NCI-H1694 (cell line): ENCODE measurements at places on chromosomes 1 and 21.

GRCh38 chr1:228902781-228903433 lies 167.6 kb downstream of the RHOU start:
- peak; percentile 96 for DNase-seq

DNA sequence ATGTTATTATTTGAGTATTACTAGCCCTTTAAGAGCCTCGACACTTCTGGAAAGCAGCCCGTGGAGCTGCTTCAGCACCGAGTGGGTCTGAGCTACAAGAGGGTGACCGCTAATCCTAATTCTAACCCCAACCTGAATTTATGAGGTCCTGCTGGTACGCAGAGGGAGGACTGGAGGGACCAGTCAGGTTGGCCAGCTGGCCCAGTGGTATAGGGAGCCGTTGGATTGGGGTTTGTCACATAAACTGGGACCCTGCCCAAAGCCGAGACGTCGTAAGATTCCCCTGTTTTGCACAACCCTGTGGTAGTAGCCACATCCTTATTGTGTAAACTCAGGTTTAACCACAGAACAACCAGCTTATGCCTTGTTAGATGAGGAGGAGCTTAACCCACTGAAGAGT lies 60.8 kb upstream of the F3 start:
- DNase-seq, result no peak

DNA sequence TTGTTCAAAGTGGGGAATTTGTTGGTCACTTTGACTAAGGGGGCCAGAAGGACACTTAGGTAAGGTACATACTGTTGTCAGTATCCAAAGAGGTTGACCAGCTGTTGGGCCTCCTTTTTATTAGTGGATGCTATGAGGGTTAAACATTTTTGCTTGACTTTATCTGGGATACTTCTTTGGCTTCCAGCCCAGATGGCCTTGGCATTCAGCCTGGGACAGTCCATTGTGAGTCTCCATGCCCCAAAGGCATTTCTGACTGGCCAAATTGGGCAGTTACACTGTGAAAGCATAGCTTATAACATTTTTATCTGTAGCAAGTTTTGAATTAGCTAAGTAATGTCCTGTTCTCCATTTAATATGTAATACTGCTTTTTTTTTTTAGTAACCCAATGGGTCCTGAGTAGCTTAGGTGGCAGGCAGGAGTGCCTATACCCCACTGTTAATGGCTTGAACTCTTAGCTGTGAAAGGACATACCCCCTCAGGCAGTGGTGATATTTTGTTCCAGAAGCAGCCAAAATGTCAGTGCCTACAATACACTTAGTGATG lies 35.4 kb upstream of the CD1D start:
- no peak for DNase-seq

DNA sequence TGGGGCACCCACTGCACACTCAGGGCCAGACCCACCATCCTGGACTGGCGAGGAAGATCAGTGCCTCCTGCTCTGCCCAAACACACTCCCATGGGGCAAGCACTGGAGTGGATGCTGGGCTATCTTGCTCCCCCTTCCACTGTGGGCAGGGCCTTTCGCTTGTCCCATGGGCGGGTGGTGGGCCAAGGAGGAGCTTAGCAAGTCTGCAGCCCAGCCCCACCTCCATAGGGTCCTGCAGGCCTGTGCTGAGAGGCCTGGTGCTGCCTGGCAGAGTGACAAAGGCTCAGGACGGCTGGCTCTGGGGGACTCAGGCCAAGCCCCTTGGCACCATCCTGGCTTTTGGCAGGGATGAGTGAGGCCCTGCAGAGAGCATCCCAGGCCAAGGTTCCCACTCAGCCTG lies 89.4 kb downstream of the PTPRU start:
- DNase-seq, result no peak

- DNase-seq, result no peak
Measured at GRCh38 chr1:185965870-185966269, 231.7 kb downstream of the HMCN1 start.

DNA sequence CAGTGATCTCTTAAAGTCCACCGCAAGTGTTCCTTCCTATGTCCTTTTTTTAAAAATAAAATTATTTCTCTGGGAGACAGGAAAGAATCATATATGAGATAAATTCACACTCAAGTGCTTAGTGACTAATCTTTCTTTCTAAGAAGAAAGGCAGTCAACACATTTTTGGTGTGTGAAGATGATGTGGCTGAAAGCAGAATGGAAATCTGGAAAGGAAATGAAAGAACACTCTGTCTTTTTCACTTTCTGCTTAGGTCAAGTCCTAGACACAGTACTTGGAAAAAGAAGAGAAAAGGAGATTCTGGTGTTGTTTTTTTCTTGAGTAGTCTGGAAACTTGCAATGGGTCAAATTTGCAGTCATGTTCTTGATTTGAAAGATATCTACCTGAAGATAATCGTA lies 45.5 kb upstream of the PRRX1 start:
- DNase-seq, result no peak

GRCh38 chr1:209342441-209343175 lies 240.9 kb upstream of the CAMK1G start:
- no peak for DNase-seq

GRCh38 chr1:72439036-72439435 lies 156.7 kb upstream of the NEGR1 start:
- DNase-seq, result no peak

DNA sequence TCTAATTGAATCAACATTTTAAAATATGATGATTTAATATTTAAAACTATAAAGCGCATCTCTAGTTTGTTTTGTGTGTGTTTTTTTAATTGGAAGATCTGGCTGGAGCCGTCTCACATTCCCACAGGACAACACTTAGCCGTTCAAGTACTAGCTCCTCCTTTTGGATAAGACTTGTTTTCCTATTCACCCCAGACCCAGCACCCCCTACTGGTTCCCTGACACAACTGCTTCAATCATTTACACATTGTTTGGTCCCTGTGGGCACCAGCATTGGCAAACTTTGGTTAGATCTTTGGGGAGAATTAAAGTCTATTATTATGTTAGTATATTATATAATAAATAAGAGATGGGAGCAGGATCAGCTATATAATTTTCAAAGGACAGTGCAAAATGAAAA lies 34.5 kb downstream of the TYW3 start:
- DNase-seq, result no peak

- DNase-seq, result no peak
Measured at GRCh38 chr1:67261680-67262079, 46.0 kb upstream of the IL12RB2 start.

DNA sequence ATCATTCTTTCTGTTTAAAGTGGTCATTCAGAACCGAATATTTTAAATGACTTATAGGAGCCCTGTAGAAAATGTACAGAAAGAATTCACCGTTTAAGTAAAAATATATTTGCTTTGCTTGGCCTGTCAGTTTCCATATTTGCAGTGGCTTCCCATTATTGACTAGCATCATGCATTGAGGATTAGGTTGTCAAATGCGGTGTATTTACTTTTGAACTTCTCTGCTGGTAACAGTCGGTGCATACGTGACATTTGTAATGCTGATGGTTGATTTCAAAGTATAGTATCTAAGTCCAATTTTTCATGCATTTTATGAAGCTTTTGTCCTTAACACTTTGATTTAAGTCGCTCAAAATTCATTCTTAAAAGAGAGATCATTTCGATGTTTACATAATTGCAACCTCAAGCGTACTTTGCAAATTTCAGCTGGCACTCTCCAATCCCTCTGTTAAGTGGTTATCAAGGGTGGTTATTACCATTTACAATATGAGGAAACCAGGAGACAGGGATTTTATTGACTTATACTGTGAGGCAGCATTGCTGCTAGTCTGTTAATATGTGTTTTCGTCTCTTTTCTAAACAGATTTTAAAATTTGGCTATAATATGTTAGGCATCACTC lies 201.6 kb downstream of the SDCCAG8 start:
- no peak for DNase-seq

DNA sequence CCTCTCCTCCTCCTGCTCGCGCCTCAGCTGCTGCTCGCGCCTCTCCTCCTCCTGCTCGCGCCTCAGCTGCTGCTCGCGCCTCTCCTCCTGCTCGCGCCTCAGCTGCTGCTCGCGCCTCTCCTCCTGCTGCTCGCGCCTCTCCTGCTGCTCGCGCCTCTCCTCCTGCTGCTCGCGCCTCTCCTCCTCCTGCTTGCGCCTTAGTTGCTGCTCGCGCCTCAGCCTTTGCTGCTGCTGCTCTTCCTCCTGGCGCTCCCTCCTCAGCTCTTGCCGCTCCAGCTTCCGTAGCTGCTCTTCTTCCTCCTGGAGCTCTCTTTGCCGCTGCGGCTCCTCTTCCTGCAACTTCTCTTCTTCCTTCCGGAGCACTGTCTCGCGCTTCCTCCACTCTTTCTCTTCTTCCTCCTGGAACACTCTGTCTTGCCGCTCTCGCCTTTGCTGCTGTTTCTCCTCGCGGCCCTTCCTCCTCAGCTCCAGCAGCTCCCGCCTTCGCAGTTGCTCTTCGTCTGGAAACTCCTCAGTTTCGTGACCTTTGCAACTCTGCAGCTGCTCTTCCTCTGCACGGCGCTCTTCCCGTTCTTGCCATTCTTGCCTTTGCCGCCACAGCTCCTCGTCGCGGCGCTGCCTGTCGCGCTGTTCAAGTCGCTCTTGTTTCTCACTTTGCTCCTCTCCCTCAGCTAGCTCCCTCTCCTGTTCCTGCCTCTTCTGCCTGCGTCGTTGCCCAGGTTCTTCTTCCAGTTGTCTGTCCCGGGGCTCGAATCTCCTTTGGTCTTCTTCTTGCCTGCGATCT lies 3.0 kb downstream of the TCHH start:
- peak; percentile 21 for DNase-seq

DNA sequence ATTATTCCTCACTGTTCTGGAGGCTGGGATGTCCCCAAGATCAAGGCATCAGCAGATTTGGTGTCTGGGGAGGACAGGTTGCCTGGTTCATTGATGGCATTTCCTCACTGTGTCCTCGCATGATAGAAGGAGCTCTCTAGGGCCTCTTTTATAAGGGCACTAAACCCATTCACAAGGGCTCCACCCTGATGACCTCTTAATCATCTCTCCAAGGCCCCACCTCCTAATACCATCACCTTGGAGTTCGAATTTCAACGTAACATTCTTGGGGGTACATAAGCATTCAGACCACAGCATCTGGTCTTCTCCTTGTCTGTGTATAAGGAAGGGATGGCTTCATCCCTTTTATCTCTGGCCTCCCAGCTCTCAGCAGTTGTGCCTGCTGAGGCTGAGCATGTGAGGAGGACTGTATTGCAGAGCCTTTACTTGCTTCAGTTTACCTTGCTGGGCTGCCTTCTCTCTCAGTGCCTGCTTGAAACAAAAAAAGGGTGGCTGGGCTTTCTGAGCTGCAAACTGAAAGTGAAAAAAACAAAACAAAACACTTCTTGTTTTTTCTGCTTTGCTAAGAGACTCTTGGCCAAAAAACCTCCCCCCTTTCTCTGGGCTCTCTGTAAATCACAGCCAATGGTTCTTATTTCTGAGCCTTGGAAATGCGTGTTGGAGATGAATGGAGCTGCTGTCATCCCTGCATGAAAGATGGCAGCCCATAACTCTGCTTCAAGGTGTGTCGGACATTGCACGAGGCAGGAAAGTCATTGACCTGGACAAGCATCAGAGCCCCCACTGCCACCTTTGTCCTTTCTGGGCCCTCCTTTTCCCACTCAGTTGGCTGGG lies 75.8 kb downstream of the RHOU start:
- DNase-seq, result no peak

DNA sequence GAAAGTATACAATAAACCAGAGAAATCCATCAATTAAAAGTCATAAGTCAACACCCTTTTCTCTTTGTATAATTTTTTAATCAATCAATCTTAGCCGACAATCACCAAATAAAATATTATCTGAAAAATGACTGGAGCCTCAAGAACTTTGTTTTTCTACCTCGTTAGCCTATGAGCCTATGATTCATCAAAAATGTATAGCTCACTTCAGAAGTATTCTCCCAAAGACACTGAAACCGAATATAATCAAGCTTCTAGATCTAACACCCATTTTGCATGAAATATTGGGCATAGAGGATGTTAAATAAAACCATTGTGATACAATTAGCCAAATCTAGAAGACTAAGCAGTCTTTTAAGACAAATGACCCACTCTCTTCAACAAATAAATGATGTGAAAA lies 17.8 kb upstream of the RSBN1 start:
- no peak for DNase-seq

DNA sequence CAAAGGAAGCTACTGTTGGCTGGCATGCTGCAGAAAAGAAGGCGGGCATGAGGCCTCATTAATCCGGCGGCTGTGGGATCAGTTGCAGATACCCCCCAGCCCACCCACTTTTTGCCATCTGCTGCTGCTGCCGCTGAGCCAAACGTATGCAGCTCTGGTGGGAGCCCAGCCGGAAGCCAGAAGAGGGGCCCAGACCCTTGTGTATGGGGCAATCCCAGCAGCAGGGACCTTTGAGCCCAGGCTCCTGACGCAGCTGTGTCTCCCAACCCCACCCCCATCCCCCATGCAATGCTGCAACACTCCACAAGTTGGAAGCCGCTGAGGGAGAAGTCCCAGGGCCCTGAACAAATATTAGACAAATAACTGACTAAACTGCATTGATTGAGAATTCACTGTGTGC lies 106.0 kb downstream of the ELAVL4 start:
- peak; percentile 86 for DNase-seq

GRCh38 chr1:86259390-86259789 lies 102.8 kb upstream of the COL24A1 start:
- no peak for DNase-seq

GRCh38 chr1:31426249-31426922 lies 13.4 kb downstream of the SERINC2 start:
- no peak for DNase-seq

GRCh38 chr1:153534226-153534924 lies 1.4 kb downstream of the S100A6 start:
- DNase-seq, result no peak

- DNase-seq, result no peak
Measured at GRCh38 chr1:29876902-29877301, 640.6 kb downstream of the PTPRU start.

DNA sequence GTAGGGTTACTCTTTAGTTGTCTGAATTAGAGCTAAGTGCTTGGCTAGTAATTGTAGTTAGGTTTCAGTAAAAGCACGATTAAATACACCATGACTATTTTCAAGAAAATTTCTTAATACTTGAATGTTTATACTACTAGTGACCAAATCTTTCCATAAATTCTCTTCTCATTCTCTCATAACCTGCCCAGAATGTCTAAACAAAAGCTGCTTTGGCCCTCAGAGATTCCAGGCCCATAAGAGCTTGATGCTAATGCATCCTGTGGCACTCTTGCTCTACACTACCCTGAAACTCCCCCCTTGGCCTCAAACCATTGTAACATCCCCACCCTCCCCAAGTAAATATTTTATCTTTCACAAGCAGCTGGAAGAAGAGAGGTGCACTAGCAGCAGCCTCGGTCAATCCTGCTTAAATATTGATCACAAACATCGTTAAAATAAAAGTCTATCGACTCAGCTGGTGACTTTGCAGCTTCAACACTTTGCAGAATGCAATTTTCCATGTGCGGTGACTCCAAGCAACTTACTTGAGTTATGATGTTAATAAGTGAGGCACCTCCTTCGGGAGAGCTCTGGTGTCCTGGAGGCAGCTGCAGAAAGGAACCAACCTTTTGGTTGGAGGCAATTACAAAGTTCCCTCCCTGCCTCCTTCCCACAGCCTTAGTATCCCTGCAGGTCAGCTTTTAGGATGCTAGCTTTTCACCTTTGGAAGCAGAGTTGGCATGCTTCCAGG lies 315.6 kb upstream of the PLXNA2 start:
- no peak for DNase-seq
